ENCODE measurements at places on chromosomes 12 and 14.

GRCh38 chr14:20343862-20344220 is 406 bp downstream of the PARP2 start:
- DNase-seq: no peak

DNA sequence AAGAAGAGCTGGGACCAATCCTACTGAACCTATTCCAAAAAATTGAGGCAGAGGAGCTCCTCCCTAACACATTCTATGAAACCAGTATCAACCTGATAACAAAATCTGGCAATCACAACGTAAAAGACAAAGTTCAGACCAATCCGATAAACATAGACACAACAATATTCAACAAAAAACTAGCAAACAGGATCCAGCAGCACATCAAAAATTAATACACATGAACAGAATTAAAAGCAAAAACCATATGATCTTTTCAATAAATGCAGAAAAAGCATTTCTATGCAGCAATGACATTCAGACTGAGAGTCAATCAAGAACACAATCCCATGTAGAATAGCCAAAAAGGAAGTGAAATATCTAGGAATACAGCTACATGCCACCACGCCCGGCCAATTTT is 7.0 kb upstream of the CLEC14A start:
- no peak for DNase-seq

- DNase-seq: no peak
Measured at GRCh38 chr12:30976206-30976605, 49.7 kb downstream of the TSPAN11 start.

DNA sequence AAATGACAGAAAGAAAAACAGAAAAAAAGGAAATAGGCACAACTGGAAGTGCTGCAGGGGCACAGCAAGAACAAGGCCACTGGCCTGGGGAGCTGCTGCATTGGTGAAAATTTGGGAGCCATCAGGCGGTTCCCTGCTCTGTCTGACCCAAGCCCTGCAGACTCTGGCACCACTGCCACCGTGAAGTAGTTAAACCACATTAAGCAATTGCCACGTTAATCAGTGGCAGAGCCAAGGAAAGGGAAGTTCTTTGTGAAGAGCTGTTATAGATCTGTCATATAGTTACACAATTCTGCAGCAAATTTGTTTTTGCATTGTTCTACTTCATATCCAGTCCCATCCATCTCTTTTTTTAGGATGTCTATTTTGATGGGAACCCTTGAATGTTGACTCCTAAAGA is 915.3 kb downstream of the FSCB start:
- DNase-seq: no peak

GRCh38 chr12:69545081-69545480 is 40.2 kb upstream of the CCT2 start:
- DNase-seq: no peak

DNA sequence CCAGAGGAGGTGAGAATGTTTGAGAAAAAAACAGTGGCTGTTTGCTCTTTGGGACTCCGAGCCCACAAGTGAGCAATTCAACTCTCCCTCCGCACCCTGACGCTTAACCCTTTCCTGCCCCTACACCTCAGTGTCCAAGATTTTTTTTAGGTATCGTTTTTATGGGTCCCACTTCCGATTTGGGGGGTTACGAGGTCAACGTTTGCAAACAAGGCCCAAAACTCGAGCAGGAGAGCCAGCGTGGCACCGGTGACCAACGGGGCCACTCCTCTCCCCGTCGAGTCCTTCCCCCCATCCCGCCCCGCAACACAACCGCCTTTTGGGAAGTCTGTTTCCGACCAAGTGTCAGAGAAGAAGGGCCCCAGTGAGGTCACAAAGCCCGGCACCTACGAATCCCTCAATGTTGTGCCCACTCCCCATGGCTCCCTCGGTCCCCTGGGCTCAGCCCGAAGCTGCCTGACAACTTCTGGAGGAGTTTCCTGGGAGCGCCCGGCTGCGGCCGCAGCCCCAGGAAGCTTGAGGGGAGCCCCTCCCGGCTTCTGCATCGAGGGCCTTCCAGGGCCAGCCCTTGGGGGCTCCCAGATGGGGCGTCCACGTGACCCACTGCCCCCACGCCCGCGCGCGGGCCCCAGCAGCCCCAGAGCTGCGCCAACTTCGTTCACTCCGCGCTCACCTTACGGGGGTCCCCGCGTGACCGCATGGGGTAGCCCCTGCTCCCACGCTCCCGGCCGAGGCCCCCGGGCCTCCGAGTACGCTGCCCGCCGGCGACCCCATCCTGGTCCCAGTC is 1.2 kb downstream of the CDK2AP1 start:
- DNase-seq: peak; percentile 40

DNA sequence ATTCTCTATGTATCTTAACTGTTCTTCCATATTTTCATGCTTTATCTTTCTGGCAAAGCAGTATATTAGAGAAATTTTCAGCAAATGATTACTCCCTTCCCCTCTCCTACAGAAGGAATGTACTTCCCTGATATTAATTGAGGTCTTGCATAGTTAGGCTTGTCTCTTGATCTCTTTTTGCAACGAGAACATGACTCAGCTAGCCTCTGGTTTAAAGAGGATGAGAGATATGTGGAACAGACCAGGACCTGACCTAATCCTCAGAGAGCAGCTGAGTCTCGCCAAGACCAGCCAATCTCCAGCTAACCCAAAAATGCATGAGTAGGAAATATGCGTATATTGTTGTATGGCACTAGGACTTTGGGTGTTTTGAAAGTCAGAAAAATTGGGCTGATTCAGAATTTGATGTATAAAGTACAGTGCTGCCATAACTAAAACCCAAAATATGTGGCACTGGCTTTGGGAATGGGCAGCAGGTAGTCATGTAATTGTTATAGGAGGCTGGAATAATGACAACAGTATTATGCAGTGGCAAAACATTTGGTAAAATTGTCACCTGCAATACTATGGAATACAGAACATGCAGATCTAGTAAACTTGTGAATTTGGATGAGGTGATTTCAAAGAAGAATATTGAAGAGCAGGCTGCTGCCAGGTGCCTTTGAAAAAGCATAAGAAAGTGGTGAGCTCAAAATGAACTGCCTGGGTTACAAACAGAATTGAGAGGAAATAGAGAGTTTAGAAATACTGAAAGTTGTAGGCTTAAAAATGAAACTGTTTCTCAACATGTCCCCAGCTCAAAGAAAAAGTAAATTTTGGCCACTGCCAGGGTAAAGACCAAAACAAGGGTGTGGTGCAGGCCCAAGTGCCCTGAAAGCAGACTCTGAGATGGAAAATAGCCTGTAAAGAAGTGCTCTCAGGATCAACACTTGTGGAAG is 9.3 kb upstream of the USP15 start:
- peak; percentile 44 for DNase-seq

- no peak for DNase-seq
Measured at GRCh38 chr14:23407516-23408306, at the start of gene MYH6. Gene MYH6 (minus strand): TSS chr14:23408273. CDS start chr14:23407223, 1,050 bp downstream.

- peak; percentile 83 for DNase-seq
Measured at GRCh38 chr12:127401005-127401404, 866.0 kb upstream of the TMEM132C start.

GRCh38 chr12:128791395-128792322 is 32.1 kb downstream of the SLC15A4 start:
- DNase-seq: peak; percentile 44

- DNase-seq: no peak
Measured at GRCh38 chr12:132227118-132227517, 82.9 kb downstream of the NOC4L start.

DNA sequence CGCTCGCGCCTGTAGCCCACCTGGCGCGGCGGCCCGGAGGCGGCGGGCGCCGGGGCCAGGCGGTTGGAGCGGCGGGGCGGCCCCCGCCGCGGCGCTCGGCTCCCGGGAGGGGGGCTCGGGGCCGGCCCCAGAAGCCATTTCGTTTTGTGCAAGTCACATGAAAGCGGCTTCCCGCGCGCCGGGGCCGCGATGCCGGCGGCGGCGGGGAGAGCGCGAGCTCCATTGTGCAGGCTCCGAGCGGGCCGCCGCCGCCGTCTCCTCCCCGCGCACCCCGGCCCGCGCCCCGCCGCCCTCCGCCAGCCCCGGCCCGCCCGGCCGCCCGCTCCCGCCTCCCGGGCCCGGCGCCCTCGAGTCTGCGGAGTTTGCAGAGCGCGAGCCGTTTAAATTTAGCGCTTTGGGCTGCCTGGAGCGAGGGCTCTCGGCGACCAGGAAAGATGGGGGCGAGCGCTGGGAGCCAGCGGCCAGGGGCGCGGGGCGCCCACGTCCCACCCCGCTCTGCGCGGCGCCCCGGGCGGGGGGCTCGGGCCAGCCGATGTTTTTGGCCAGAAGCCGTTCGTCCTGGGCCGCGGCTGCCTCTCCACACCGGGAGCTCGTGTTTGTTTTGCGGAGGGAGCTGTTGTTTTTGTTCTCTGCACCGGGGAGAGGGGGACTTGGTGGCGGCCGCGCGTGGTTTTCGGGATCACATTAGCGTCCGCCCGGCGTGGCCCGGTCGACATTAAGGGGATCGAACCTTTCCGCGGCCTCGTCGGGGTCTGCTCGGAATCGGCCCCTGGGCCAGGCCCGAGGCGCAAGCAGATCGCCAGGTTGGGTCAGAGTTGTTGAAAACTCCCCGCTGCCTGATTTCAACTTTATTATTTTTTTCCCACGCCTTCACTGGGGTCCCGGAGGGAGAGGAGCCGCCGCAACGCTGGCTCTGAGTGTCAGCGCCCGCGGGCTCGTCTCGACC is 982 bp downstream of the BCL7A start:
- DNase-seq: peak; percentile 32

DNA sequence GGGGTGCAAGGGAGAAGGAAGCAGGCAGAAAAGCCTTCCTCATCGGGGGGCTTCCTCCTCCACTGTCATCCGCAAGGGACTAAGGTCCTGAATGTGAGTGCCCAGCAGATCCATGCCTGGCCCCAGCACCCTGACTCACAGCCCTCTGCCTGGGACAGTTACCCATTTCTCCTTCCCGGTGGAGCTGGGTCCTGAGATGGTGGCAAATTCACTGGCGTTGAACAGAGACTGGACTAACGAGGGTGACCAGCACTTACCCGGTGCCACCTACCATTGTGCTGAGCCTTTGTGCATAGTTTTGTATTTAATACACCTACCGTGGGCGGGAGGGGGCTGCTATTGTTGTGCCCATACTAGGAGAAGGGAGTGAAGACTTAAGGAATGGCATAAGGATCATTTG is 30.9 kb upstream of the PLEKHG6 start:
- no peak for DNase-seq

- DNase-seq: peak; percentile 100
Measured at GRCh38 chr14:68137704-68138619, 318.4 kb downstream of the RAD51B start.

GRCh38 chr14:103549361-103550311 is 12.8 kb downstream of the BAG5 start:
- no peak for DNase-seq

DNA sequence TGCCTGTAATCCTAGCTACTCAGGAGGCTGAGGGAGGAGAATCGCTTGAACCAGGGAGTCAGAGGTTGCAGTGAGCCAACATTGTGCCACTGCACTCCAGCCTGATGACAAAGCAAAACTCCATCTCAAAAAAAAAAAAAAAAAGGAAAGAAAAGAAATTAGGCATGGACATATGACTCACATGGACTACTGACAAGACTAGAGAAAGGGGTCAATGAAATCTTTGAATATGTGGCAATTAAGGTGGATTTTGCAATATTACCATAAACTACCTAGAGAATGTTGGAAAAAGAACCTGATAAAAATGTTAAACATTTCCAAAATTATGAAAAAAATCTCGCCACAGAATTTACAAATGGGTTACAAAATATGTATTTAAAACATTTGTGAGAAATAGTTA is 873.6 kb downstream of the C12orf50 start:
- DNase-seq: no peak

GRCh38 chr12:120685522-120685921 is 1.4 kb upstream of the MLEC start:
- no peak for DNase-seq

DNA sequence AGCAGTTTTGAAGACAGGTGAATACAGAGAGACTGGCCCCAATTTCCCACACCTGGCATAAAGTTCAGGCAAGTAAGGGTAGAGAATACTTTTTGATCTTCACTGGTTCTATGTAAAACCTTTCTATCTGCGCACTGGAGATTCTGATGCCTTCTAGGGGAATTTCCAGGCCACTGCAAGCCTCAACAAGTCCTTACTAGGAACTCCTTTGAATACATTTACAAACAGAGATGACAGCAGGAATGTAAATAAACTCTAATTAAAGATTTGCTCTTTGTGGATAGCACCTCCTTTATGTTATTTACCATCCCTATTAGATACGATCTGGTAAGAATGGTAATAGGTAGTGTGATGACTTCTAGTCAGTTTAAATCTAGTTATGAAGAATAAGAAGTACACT is 69.2 kb downstream of the NTN4 start:
- DNase-seq: no peak

- DNase-seq: peak; percentile 34
Measured at GRCh38 chr14:36976571-36977023, 195.8 kb downstream of the SLC25A21 start.

DNA sequence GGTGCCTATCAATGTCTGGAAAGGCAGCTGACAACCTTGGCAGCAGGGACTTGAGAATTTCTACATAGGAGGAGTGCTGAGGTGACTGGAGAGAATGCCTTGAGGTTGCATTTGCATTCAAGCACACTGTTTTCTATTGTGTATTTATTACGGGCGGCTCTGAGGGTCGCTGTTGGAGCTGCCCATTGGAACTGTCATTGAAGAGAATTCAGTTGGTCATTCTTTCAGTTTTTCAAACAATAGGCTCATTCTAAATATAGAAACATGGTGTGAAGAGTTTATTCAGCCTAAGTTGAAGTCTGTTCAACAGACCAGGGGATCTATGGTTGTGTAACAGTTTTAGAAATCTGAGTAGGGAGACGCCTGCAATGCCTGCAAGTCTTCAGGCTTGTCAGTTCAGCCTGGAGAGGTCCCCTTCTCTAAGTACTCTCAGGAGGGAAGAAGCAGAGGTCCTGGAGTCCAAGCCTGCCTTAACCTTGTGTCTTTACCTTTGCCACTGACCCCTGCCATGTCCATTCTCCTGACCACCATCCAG is 9.8 kb upstream of the ABHD12B start:
- DNase-seq: no peak

DNA sequence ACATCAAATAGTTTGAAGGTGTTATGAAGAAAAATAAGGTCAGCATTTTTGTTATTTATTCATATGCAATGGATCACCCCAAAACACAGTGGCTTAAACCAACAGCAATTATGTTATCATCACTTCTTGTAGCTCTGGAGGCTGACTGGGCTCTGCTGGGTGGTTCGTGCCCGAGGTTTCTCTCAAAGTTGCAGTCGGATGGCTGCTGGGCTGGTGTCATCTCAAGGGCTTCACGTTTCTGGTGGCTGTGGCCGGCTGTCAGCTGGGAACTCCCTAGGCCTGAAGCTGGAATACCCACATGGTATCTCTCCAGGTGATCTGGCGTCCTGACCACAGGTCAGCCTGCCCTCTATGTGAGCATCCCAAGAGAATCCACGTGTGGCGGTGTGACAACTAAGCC is 12.0 kb downstream of the DIO3 start:
- no peak for DNase-seq

DNA sequence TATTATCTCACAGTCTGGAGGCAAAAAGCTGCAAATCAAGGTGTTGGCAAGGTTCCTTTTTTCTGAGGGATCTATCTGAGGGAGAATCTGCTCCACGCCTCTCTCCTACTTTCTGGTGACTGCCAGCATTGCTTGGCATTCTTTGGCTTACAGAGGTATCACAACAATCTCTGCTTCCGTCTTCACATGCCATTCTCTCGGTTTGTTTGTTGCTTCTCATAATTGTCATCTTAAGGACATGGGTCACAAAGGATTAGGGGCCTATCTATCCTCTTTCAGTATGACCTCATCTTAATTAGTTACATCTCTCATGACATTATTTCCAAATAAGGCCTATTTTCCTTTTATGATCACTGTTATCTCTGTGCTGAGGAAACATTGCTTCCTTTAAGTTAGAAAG is 345.0 kb downstream of the FOXG1 start:
- DNase-seq: peak; percentile 1
